Stimulated activated CD4-positive, alpha-beta T cell treated with anti-CD3 and anti-CD28 coated beads, TNF-alpha, amount 100 ng/mL, for 4 hours (primary cell): ENCODE measurements at places on chromosomes 16 and 17.

- no peak for DNase-seq
Measured at GRCh38 chr17:58913552-58913951, 157.9 kb downstream of the PPM1E start.

DNA sequence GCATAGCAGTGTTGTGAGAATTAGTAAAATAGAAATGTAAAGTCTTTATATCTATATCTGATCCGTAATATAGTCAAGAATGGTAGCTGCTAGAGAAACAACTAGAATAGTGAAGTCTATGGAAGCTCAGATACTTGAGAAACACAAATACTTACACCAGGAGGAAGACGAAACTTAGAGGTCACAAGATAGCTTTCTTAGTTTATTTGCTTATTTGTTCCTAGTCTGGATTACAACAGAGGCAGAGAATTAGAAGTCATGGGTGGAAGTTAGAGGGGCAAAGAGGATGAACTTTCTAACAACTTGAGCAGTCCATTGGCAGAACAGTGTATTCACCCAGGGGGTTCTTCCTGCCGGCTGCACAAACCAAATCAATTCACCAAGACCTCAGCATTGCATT is 13.9 kb downstream of the GNGT2 start:
- no peak for DNase-seq

- DNase-seq: no peak
Measured at GRCh38 chr17:1786708-1787107, 24.8 kb downstream of the SERPINF1 start.

GRCh38 chr16:81574168-81574567 is 129.6 kb downstream of the CMIP start:
- DNase-seq: no peak

GRCh38 chr17:77880711-77881450 is 77.6 kb upstream of the TNRC6C start:
- DNase-seq: no peak

DNA sequence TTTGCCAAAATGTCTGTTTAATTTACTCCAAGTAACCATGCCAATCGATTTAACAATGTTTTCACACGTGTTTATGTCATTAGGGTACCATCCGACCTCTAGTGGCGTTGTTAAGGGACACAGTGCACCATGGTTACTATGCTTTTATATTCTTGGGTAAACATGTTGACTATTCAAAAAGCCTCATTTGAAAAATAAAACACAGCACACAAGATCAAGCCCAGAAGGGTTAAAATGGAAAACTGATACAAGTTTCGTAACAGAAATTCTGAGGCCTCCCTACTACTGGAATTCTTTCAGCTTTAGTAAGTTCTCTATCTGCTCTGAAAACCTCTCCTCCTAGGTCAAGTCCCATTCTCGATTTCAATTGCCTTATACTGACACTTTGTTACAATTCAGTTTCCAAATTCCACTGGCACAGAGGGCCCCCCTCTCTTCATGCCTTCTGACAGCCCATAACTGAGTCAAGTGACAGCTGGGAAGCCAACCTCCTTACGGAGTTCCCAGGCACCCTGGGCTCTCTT is 2.1 kb downstream of the CFAP20 start:
- no peak for DNase-seq

DNA sequence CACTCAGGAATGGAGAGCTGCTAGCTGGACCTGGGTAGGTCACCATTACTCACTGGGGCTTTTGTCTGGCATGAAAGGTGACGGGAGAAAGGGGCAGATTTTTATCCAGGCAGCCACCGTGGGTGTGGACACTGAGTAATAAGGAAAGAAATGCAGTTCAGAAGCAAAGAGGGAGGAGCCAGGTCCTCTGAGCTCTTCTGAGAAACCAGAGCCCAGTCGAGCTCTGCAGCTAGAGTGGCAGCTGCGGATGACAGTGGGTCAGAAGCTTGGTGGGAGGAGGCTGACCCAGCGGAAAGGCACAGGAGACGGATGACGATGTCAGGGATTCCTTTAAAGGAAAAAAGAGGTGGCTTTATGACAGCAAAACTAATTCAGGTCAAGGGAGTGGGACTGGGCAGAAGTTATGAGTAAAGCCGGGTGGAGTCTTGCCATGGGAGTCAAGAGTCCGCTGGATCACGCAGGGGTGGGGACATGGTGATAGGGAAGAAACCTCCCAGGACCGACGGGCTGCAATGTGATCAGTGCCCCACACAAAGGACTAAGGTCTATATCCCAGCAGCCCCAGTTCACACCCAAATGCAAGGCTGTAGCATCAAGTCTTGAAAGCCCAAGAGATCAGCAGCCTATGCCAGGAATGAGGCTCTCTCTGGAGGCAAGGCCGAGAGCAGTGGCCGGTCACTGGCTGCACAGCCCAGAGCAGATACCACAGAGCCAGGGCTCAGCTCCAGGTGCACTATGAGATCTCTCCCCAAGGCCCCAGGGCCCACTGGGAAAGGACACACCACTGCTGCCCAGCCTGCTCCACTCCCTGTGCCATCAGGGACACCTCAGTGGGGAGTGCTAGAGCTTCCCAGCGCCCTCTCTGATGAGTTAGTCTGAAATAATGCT is 6.3 kb upstream of the MNT start:
- no peak for DNase-seq

- peak; percentile 21 for DNase-seq
Measured at GRCh38 chr17:75633486-75634375, 497 bp downstream of the SMIM5 start.

GRCh38 chr17:44115585-44116415 is 7.6 kb downstream of the HDAC5 start:
- DNase-seq: no peak

- no peak for DNase-seq
Measured at GRCh38 chr17:8059131-8059530, 20.3 kb downstream of the ALOX15B start.

- DNase-seq: no peak
Measured at GRCh38 chr16:19415461-19415860, 2.2 kb upstream of the TMC5 start.

DNA sequence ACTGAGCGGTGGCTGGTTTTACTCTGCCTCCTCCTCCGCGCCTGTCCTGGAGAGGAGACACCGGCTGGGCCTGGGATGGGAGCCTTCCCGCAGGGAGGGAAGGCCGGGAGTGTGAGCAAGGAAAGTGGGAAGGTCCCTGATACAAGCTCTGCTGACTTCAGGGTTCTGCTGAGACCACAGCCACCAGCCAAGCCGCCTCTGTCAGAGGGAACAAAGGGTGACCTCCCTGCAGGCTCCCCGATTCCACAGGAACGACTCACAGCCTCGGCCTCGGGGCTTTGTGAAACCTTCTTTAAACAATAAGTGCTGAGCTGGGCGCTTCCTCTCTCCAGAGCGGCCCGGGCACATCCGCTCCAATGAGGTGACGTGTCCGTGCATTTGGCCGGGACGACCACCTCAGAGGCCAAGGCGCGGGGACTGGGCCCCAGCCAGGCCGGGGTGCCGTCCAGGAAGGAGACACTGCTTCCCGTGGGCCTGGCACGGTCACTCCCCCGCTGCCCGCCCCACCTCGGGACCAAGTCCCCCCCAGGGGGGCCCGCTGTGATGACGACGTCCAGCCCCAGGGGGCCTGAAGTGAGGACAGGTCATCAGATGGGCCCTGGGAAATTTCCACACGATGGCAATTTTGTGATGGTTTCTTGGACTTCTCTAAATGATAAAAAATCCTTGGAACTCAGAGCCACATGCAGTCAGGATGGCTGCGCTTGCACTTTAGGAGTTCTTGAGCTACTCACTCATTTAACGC is 11.8 kb upstream of the CIBAR2 start:
- DNase-seq: no peak

DNA sequence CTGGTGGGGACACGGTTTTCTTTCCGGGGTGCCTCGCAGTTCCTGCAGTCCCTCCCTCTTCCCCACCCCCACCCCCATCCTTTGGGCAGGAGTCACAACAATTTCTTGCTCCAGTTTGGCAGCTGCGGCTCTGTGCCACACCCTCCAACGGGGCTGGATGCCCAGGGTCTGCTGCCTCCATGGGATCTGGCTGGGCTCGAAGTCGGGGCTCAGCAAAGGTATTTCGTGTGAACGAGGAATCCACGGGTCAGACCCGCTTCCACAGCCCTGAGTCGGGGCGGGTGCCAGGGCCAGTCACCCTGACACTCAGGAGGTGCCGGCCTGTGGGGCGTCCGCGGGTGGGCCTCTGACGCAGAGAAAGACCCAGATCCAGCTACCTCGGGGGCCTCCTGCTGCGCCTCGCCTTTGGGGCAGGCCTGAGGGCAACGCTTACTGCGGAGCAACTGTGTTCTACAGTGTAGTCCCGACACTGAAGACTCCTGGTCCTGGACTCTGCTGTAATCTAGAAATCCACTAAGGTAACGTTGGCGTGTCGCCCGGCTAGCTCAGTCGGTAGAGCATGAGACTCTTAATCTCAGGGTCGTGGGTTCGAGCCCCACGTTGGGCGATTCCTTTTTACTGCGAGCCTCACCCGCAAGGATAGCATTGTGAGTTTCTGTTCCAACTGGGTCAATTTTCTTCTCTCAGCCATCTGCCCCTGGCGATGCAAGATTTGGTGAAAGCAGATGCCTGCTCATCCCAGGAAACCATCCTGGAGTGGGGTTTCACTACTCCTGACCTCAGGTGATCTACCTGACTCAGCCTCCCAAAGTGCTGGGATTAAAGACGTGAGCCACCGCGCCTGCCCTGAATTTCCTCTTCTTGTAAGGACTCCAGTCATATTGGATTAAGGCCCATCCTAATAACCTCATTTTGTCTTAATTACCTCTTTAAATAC is 12.6 kb upstream of the OR1F1 start:
- DNase-seq: no peak

DNA sequence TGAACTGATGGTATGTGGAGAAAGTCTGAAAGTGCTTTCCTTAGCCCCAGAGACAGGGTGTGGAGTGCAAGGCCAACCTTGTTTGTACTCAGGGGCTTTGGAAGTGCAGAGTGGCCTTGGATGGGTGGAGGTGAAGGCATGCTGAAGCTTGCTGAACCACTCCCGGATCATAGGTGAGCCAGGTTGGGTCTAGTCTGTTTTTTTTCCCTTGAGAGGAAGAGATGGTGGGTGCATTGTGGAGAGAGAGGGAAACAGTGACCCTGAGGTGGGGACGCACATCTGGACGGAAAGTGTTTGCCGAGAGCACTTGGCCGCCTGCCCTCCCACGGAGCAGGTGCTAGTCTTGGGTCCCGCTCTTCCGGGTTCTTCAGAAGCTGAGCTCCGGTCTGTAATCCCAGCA is 12.5 kb downstream of the ABAT start:
- DNase-seq: no peak

- DNase-seq: no peak
Measured at GRCh38 chr17:14374268-14374667, 73.4 kb downstream of the HS3ST3B1 start.

GRCh38 chr17:62581764-62582163 is 45.7 kb upstream of the MRC2 start:
- DNase-seq: no peak
